ENCODE measurements at places on chromosomes 1 and 21.
A peak's percentile ranks its signal among the peaks of the same experiment; 100 is the strongest.

DNA sequence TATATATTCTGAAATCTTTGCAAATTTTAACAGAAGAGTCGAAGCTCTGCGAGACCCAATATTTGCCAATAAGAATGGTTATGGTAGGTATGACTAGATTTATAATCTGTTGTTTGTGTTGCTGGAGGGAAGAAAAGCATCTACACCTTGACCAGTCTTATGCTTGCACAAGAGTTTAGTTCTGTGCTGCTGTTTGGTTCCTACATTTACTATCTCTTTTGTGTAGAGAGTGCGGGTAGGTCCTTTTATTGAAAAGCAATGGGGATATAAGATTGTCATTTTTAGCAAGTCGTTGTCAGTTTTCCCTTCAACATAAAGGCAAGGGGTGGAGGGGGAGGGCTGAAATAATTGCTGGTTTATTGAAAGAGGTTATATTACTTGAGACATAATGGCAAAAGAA lies 396 bp downstream of the ELAVL4 start:
- DNase-seq, result no peak

GRCh38 chr1:161158316-161159010 lies 837 bp upstream of the USP21 start:
- DNase-seq, result no peak

- no peak for DNase-seq
Measured at GRCh38 chr1:233242827-233243483, 52.6 kb downstream of the PCNX2 start.

DNA sequence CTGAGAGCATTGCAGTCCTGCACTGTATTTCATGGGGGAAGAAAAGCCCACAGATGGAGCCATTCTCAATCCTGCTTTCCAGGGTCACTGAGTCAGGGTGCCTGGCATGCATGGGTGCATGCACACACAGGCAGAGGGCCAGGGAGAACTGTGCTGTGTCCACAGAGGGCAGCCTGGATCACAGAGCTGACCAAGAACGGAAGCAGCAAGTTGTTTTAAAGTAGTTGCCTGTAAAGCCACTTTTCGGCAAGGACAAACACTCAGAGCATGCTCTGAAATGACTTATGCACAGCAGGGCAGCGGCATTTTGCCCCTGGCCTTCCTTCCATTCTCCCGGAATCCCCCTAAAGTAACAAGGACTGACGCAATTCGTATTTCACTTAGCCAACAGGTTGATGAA lies 3.6 kb downstream of the ERG start:
- DNase-seq, result no peak

DNA sequence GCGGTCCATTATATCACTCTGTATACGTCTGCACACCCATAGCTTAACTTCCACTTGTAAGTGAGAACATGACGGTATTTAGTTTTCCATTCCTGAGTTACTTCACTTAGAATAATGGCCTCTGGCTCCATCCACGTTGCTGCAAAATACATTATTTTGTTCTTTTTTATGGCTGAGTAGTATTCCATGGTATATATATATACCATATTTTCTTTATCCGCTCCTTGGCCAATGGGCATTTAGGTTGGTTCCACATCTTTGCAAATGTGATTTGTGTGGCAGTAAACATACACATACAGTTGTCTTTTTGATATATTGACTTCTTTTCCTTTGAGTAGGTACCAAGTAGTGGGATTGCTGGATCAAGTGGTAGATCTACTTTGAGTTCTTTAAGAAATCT lies 245.1 kb downstream of the NFIA start:
- DNase-seq, result no peak

GRCh38 chr21:35984654-35985361 lies 75.5 kb downstream of the SETD4 start:
- no peak for DNase-seq

DNA sequence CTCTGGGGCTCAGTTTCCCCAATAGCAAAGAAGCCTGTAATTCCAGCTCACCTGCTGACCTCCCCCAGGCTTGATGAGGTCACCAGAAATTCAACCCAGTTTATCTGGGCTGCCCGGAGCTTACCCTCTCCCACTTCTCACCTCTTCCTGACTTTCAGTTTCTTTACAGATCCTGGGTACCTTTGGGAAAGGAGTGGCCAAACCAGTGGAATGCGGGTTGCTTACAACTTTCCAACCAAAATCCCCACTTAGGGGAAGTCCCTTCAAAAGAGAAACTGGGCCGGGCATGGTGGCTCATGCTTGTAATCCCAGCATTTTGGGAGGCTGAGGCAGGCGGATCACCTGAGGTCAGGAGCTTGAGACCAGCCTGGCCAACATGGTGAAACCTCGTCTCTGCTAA lies 5.9 kb upstream of the MARCKSL1 start:
- DNase-seq, result no peak

GRCh38 chr21:44778499-44778911 lies 23.1 kb downstream of the UBE2G2 start:
- DNase-seq, result no peak

DNA sequence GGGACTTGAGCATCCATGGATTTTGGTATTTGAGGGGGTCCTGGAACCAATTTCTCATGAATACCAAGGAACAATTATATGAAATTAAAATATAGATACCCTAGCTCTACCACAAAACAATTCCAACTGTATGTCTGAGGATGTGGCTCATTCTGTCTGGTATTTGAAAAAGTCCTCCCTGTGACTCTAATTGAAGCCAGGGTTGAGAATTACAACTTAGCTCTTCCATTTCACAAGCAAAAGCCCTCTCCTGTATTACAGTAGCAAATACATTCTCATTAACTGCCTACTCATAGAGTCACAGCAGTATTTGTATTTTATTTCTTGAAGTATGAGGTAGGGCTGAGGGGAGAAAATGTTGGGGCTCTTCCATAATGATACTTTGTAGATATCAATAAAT lies 187.8 kb upstream of the OLFM3 start:
- no peak for DNase-seq

DNA sequence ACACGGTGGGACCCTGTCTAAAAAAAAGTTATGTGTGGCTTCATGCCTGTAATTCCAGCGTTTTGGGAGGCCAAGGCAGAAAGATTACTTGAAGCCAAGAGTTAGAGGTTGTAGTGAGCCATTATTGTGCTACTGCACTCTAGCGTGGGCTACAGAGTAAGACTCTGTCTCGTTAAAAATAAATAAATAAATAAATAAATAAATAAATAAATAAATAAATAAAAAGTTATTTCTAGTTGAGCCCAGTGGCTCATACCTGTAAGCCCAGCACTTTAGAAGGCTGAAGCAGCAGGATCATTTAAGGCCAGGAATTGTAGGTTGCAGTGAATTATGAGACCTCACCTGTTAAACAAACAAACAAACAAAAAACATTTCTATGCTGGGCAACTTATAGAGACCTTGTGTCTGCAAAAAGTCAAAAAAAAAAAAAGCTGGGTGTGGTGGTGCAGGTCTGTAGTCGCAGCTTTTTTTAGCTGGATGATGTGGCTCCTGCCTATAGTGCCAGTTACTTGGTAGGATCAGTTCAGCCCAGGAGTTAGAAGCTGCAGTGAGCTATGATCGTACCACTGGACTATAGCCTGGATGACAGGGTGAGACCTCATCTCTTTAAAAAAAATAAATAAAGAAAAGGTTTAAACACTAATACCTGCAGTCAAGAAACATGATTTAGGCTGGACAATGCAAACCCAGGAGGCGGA lies 25.6 kb downstream of the GON4L start:
- no peak for DNase-seq

DNA sequence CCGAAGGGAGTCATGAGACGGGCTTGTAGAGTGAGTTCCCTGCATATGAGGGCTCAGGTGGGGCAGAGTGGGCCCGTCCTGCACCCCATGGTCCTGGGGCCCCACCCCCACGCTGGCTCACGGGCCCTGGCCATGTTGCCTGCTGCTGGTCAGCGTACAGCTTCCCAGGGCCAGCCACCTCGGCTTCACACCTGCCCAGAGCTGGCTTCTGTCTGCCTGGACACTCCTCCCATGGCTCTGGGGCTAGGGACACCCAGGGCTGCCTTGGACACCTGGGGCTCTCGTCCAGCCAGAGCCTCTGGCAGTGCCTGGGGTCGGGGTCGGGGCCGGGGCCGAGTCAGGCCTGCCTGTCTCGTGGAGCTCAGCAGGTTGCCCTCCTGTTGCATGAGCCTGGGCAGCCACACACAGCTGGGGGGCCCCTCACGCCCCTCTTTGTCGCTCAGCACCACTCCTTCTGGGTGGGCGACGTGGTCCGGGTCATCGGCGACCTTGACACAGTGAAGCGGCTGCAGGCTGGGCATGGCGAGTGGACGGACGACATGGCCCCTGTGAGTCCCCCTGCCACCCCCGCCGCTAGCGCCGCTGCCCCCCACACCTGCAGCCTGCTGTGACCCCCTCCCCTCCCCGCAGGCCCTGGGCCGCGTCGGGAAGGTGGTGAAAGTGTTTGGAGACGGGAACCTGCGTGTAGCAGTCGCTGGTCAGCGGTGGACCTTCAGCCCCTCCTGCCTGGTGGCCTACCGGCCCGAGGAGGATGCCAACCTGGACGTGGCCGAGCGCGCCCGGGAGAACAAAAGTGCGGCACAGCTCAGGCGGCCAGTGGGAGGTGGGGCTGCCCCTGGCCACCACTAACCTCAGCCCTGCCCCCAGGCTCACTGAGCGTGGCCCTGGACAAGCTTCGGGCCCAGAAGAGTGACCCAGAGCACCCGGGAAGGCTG lies 5.5 kb upstream of the MMP23B start:
- no peak for DNase-seq

DNA sequence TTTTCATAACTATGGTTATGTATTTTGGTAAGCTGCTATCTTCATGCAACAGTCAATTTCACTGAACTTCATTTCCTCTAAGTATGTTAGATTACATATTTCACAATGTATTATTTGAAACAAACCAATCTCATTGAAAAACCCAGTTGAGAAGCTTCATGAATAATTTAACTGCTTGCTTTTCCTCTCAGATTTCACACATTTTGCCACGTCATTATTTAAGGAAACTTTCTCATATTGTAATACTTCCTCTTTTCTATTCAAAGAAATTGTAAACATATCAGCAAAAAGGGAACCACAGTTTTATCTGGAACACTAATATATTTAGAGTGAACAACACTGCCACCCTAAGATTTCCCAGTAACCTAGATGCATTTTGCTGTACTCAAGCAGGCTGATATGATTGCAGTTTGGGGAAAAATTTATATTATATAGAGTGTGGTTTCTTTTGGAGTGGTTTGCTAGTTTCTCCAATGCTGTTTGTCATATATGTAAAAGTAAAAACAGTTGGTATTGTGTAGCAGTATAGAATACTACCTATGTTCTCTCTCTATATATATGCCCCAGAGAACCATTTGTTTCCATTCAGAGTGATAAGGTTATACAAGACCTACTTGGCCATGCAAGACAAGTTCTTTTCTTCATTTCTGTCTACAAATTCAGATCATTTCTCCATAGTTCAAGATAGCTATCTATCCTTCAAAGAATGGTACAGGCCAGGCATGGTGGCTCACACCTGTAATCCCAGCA lies 28.4 kb upstream of the AHCTF1 start:
- no peak for DNase-seq

GRCh38 chr1:67561704-67562113 lies 123.3 kb upstream of the GADD45A start:
- DNase-seq, result peak; percentile 79

- no peak for DNase-seq
Measured at GRCh38 chr1:5976726-5977493, 15.3 kb downstream of the NPHP4 start.

- DNase-seq, result no peak
Measured at GRCh38 chr21:36478941-36479340, 981 bp downstream of the CLDN14 start.

GRCh38 chr1:145999321-146000024 lies 3.1 kb upstream of the TXNIP start:
- peak; percentile 35 for DNase-seq

- DNase-seq, result no peak
Measured at GRCh38 chr1:154497026-154497806, 4.8 kb upstream of the TDRD10 start.

GRCh38 chr1:55478742-55479141 lies 263.6 kb upstream of the USP24 start:
- no peak for DNase-seq

- no peak for DNase-seq
Measured at GRCh38 chr1:21114431-21114830, 62.3 kb downstream of the EIF4G3 start.

DNA sequence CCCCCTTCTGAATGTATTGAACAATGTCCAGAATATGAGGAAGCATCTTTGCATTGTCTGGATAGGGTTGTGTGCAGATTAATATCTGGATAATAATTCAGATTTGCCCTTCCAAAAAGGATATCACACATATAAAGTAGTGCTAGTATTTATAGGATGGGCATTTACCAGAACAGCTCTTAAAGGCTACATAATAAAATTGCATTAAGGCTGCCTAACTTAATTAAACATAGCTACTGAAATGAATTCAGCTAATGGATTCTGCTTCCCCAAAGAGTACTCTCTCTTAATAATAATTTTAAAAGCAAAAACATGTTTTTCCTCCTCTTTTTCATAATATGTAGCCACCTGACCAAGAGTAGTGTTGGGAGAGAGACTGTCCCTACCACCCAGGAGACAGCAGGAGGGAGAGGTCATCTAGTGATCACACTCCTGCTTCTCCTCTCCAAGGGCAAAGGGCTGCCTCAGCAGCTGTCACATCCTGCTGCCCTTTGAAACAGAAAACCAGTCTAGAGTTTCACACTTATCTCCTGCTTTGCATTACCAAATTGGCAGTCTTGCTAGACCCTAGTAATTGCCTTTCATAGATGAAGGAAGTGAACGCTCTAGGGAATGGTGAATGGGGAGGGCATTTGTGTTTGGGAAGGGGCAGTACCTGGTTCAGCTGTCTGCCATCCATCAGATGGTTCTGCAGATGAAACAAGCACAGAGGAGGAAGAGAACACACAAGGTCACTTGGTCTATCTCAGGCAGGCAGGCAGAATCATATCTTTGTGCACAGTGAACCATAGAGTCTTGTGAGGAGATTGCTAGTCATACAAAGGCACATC lies 29.3 kb upstream of the DDAH1 start:
- DNase-seq, result no peak

DNA sequence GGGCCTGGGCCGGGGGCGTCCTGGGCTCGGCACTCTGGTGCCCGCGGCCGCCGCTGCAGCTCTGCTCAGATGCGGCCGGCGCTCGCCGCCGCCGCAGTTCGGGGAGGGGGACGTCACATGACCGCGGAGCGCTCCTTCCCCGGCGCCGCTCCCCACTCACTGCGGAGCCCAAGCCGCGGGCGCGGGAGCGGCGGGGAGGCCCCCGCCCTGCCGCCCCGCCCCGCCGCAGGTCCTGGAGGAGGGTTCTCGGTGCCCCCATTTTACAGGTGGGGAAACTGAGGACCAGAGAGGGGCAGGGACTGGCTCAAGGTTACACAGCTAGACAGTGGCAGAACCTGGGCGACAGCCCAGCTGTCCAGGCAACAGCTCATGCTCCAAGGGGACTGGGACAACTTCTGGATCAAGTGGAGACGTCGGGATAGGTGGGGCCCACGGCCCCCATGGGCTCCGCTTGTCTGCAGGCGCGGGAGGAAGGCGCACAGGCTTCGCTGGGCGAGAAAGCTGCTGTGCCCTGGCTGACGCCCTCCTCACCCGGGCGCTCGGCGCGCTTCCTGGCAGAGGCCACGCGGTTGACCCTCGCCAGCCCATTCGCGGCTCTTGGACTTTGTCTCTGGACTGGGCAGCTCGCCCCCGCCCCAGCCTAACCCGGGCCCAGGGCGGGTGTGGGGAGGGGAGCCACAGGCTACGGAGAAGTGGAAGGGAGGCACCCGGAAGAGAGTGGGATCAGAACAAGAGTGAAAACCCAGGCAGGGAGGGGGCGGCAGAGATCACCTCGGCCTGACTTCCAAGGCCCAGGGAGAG lies at the start of gene RAP1GAP:
Gene RAP1GAP, minus strand, starts transcription at position 100 of the 801 bp plus-strand sequence. CDS start 49,325 bp downstream, outside the sequence.
- peak; percentile 16 for DNase-seq

- DNase-seq, result no peak
Measured at GRCh38 chr1:30744060-30744756, 13.4 kb downstream of the LAPTM5 start.

GRCh38 chr1:232207073-232207866 lies 422.7 kb downstream of the SIPA1L2 start:
- no peak for DNase-seq
